ENCODE measurements at places on chromosomes 4 and X.

GRCh38 chr4:141660880-141661279, 24.5 kb downstream of the IL15 start:
- DNase-seq = no peak

- no peak for DNase-seq
These were observed 466.1 kb downstream of the C4orf33 start for GRCh38 chr4:129561886-129562671.

DNA sequence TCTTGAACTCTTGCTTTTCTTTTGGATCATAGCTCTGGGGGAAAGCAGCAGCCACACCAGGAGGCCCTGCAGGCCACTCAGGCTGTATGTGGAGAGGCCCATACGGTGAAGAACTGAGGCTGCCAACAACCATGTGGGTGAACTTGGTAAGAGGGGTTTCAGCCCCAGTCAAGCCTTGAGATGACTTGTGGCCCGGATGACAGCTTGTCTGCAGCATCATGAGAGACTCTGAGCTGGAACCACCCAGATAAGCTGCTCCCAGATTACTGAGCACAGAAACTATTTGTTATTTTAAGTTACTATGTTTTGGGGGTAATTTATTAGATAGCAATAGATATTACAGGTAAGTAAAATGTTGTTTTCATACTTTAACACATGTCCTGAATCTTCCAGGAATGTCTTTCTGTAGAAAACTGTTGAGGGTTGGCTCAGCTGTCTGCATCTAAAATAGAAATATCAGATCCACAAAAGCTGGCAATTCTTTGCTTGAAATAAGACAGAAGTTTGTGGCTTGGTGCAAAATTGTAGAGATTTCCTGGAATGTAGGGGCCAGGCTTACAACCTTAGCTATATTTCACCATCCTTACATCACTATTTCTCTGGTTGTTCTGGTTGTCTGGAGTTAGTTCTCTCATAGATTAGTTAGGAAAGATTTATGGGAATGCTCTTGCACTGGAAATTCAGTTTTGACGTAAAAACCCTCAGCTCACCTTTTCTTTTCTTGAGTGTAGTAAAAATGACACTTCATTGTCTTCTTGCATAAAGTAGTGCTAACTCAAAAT, 272.1 kb downstream of the RAPGEF2 start:
- DNase-seq = no peak

DNA sequence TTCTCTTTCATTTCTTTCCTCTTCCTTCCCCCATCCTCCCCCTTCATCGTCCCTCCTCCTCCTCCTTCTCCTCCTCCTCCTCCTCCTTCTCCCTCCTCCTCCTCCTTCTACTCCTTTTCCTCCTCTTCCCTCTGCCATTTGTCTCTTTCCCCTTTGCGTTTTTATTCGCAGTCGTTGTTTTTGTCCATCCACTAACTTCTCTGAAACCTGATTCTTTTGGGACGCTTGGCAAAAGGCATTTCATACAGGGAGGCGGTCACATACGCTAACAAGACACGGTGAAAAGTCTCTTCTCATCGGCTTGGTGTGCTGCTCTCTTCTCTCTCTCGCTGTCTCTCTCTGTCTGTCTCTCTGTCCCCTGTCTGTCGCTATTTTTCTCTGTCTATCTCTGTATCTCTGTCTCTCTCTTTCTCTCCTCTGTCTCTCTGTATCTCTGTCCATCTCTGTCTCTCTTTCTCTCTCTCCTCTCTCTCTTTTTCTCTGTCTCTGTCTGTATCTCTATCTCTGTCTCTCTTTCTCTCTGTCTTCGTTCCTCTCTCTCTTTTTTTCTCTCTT, 5.4 kb upstream of the SHOX start:
- no peak for DNase-seq

GRCh38 chrX:13263560-13264251, 56.1 kb downstream of the ATXN3L start:
- no peak for DNase-seq

GRCh38 chrX:138930583-138930945, 219.0 kb upstream of the FGF13 start:
- DNase-seq = no peak

GRCh38 chr4:86816501-86817273, 32.5 kb downstream of the SLC10A6 start:
- no peak for DNase-seq

- DNase-seq = no peak
These were observed 555 bp upstream of the SPP1 start for GRCh38 chr4:87974856-87975462.

- no peak for DNase-seq
These were observed 17.4 kb downstream of the DGKQ start for GRCh38 chr4:955931-956381.

- no peak for DNase-seq
These were observed 405.2 kb downstream of the PPARGC1A start for GRCh38 chr4:23484689-23485088.
